SHP77 treated with DMSO at 0.1 percent for 48 hours (cell line): ENCODE measurements at places on chromosomes 2 and 18.

DNA sequence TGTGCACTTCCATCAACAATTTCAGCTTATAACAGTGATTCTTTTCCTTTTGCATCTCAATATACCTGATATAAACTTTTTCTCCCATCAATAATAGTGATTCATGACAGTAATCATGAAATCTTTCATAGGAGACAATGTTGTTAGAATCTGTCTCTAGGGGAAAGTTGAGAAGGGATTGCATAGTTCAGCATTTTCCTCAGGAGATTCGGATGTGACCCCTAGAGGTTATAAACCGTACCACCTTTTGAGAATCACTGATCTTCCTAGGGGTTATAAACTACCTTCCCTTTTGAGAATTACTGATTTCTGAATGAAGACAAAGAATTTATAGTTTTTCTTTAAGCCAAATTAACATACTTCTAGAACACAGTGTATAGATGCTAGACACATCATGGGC, 53.0 kb upstream of the GALNT3 start:
- no peak for DNase-seq

- no peak for DNase-seq
Measured at GRCh38 chr2:182559623-182560022, 132.8 kb upstream of the PDE1A start.

GRCh38 chr2:43937269-43937820, 58.4 kb downstream of the LRPPRC start:
- no peak for DNase-seq

DNA sequence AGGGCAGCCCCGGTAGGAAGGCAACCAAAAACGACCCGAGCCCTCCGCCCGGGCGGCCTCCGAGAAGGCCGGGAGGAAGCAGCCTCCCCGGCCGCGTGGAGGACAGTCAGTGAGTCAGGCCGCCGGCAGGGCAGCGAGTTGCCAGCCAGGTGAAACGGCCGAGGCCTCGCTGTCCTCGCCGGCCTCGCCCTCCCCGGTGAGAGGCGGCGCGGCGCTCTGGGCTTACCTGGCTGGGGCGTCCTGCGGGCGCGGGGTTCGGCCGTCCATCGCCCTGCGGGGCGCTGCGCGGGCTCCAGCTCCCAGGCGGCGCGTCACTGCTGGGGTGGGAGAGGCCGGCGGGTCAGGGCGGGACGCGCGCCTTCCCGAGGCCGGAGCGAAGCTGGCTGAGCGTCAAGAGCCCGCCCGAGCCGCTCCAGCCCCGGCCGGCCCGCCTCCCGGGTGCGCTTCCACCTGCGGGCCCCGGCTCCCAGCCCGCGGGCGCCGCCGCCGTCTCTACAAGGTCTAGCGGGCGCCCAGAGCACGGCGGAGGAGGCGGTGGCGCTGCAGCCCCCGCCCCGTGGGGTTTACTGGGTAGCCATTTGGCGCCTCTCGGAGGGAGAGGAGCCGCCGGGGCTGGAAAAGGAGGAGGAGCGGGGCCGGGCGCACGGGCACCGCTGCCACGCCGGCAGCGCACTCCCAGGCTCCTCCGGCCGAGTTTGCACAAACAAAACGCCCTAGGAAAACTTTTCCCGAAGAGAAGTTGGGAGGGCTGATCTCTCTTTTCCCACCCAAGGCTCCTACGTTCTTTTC, 499 bp downstream of the COBLL1 start:
- DNase-seq = no peak

GRCh38 chr18:30271716-30272115, 770.8 kb downstream of the DSC3 start:
- no peak for DNase-seq

- no peak for DNase-seq
Measured at GRCh38 chr18:59675346-59675745, 21.9 kb downstream of the CCBE1 start.
